ENCODE measurements at places on chromosomes 13 and 19.

DNA sequence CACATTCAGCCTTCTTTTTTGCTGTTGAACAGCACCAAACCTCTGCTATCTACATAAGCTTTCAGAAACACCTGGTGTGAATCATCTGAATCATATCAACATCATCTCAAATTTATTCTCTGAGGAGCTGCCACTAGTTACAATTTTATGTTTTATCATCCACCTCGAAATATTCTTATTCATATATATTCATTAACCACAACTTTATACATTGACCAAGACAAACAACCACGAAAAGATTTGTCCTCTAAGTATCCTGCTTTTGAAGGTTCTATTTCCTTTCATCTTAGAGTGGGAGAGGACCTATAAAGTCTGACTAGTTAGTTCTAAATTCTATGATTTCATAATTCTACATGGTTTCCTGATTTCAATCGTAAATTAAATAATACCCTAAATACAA is 18.9 kb downstream of the ESD start:
- no peak for DNase-seq

DNA sequence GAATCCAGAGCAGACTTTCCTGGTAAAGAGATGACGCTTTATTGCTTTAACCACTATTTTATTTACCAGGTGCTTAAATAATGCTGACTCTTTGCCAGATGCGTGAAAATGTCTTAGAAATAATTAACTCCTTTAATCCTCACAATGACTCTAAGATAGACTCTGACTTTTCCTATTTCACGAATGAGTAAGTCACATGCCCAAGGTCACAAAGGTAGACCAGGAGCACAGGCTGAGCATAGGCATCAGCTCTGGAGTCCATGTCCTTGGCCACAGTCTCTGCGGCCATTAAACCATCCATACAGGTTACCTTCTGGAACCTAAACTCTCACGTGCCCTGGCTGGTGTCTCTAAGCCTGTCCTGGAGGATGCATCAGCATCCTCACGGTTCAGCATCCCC is 87.3 kb downstream of the ERCC5 start:
- DNase-seq: no peak

- DNase-seq: no peak
Observed at GRCh38 chr19:28486473-28486872, 726.5 kb downstream of the UQCRFS1 start.

GRCh38 chr13:41463838-41464602 is 6.7 kb downstream of the RGCC start:
- peak; percentile 58 for DNase-seq

GRCh38 chr13:46119883-46120614 is 15.2 kb upstream of the CPB2 start:
- DNase-seq: no peak

DNA sequence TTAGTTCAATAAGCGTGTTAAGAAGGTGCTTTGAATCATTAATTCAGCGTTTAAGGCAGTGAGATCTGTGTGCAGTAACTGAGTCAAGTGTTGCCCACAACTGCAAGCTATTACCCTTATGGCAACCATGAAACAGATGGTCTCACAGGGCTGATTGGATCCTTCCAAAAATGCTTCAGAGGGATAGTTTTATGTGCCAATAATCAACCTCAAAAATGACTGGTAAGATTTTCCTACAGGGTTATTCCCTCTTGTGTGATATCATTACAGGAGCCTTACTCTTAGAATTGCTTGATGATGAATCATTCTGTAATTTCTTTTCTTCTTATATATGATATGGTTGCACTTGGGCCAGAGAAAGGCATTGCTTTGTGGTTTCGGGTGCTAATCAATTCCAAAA is 1299.2 kb upstream of the ATXN8OS start:
- DNase-seq: no peak

- no peak for DNase-seq
Observed at GRCh38 chr19:18593367-18594095, 4.9 kb downstream of the REX1BD start.

GRCh38 chr19:8323781-8324185 is 2.5 kb downstream of the RPS28 start:
- no peak for DNase-seq

- no peak for DNase-seq
Observed at GRCh38 chr13:72890546-72890945, 108.6 kb downstream of the PIBF1 start.

DNA sequence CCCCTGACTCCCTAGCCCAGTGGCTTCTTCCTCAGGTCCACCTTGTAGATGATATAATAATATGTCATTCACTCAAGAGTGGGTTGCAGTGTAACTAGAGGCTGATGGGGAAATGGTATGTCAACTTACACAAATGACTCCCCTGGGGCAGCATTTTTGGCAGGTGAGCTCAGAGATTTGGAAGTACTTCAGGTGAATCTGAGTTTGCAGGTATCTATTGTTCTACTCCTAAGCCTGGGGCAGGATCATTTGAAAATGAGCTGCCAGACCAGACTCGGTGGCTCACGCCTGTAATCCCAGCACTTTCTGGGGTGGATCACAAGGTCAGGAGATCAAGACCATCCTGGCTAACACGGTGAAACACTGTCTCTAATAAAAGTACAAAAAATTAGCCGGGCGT is 11.6 kb upstream of the CNMD start:
- no peak for DNase-seq

GRCh38 chr19:40588926-40589569 is 12.1 kb upstream of the LTBP4 start:
- DNase-seq: no peak

- no peak for DNase-seq
Observed at GRCh38 chr19:4415352-4415751, 12.9 kb downstream of the CHAF1A start.

DNA sequence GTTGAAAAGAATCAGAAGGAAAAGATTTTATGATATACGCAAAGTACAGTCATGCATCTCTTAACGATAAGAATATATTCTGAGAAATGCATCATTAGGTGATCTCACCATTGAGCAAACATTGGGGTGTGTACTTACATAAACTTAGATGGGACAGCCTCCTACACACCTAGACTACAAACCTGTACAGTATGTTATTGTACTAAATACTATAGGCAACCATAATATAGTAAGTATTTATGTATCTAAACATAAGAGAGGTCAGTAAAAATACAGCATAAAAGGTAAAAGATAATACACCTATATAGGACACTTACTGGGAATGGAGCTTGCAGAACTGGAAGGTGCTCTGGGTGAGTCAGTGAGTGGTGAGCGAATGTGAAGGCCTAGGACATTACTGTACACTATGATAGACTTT is 254.6 kb downstream of the SPRY2 start:
- no peak for DNase-seq

DNA sequence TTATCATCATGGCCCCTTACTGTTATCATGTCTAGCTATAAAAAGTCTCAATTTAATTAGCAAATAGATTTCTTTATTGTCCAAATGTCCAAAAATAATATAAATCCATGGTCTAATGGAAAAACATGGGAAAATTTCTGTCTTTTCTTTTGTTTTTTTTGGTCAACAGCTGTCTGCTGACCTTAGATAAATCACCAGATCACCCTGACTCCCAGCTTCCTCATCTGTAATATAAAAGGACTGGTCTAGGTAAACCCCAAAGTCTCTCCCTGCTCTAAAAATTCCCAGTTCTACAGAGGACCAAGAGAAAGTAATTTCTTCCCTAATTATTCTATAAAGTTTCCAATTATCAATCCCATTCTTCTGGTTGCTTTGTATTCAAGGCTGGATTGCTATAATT is 30.7 kb upstream of the RCBTB2 start:
- no peak for DNase-seq

DNA sequence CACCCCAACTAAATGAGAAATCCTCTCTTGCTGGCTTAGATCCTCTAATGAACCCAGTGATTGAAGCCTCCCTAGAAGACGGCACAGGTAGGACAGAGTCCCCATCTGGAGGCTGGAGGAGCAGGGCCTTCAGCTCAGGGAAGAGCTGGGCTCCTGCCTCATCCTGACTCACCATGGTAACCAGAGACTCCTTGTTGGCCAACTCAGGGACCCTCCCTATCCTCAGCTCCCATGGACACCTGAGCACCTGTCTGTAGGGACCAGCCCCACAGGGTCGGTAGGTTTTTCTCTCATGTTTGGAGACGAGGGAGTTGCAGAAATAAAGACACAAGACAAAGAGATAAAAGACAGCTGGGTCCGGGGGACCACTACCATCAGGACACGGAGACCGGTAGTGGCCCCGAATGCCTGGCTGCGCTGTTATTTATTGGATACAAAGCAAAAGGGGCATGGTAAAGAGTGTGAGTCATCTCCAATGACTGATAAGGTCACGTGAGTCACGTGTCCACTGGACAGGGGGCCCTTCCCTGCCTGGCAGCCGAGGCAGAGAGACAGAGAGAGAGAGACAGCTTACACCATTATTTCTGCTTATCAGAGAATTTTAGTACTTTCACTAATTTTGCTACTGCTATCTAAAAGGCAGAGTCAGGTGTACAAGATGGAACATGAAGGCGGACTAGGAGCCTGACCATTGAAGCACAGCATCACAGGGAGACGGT is 26.6 kb downstream of the SIGLEC7 start:
- DNase-seq: no peak

DNA sequence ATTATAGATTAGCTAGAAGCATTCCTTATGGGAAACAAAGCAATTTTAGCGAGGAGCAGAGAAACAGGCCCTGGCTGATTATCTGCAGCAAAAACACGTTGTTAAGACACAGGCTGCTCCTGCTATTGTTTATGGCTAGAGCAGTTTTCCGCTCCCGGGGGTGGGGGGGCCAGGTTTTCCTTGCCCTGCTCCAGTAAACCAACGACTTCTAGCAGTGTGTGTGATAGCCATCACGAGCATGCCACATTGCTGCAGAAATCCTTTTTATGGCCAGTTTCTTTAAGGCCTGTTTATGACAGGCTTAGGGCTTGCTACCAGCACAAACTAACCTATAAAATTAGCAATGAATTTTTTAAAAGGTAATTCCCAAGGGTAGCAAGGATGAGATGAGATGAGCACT is 18.4 kb upstream of the IL17D start:
- no peak for DNase-seq

GRCh38 chr19:38508507-38508906 is 75.0 kb downstream of the RYR1 start:
- DNase-seq: no peak

- no peak for DNase-seq
Observed at GRCh38 chr13:99431927-99432608, 69.2 kb upstream of the TM9SF2 start.
